ENCODE measurements at places on chromosomes 11 and 22.

GRCh38 chr11:64339754-64340408 is at the start of gene CCDC88B:
TSS of gene CCDC88B (plus strand) at chr11:64340204. CDS start at chr11:64340267, 63 bp downstream.
- peak; percentile 83 for DNase-seq

GRCh38 chr11:127042445-127042844 is 41.9 kb upstream of the KIRREL3 start:
- DNase-seq: no peak

DNA sequence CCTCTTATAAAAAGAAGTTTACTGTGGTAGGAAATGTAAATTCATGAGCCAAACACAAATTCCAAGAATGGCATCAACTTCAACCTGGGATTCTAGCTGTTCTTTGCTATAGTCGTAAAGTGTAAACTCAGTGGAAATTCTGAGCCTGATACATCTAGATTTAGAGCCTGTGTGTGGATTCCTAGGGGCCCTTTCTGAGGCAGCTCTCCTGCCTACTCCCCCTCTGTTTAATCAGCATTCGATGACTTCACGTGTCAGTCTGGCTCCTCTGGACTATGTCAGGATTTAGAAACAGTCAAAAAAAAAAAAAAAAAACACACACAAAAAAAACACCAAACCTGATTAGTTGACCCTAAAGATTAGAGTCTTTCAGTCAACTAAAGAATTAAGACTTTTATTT is 93.1 kb upstream of the SC5D start:
- DNase-seq: no peak

GRCh38 chr22:30282616-30283046 is 6.7 kb downstream of the CASTOR1 start:
- DNase-seq: no peak

DNA sequence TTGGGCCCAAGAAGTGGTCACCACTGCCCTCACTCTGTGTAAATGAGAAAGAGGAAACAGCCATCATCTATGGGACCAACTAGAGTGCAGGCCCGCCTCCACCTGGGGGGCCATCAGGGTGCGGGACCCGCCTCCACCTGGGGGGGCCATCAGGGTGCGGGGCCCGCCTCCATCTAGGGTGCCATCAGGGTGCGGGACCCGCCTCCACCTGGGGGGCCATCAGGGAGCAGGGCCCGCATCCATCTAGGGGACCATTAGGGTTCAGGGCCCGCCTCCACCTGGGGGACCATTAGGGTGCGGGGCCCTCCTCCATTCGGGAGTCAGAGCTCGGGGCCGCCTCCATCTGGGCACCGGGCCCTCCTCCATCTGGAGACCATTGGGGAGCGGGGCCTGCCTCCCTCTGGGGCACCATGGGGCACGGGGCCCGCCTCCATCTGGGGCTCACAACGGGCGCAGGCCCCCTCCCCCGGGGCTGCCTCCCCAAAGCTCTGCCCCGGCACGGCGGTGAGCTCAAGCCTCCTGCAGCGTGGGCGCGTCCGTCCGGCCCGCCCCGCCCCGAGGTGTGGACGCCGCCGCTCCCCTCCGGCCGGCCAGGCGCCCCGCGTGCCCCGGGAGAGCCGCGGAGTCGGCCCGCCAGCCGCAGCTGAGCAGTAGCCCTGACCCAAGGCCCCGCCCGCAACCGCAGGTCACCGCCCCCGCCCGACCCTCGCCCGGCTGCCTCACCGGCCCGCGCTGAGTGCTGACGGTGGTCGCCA is 512 bp downstream of the TOLLIP start:
- peak; percentile 34 for DNase-seq

- DNase-seq: no peak
Measured at GRCh38 chr22:48226026-48227013, 1463.9 kb downstream of the TBC1D22A start.

GRCh38 chr22:28992565-28993356 is 68.9 kb downstream of the C22orf31 start:
- no peak for DNase-seq

DNA sequence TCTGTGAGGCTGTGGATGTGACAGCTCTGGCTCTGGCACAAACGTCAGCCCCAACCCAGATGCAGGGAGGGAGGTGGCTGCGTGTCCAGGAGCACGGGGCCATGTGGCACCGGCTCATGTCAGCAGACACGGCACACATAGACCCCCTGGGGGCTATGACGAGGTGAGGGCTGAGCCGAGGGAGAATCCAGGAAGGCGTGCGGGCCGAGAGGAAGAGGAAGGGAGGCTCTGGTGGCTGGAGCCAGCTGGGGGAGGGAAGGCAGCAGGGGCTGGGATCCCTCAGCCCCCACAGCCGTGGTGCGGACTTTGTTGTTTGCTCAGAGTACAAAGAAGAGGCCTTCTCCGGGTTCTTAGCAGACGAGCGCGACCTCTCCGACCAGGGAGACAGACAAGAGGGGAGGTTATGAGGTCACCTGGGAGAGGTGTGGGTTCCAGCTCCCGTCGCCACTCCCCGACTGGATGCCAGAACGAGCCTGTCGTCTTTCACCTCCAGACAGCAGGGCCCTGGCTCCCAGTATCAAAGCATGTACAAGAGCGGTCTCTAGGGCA is 46.1 kb downstream of the CDKN1C start:
- DNase-seq: no peak

DNA sequence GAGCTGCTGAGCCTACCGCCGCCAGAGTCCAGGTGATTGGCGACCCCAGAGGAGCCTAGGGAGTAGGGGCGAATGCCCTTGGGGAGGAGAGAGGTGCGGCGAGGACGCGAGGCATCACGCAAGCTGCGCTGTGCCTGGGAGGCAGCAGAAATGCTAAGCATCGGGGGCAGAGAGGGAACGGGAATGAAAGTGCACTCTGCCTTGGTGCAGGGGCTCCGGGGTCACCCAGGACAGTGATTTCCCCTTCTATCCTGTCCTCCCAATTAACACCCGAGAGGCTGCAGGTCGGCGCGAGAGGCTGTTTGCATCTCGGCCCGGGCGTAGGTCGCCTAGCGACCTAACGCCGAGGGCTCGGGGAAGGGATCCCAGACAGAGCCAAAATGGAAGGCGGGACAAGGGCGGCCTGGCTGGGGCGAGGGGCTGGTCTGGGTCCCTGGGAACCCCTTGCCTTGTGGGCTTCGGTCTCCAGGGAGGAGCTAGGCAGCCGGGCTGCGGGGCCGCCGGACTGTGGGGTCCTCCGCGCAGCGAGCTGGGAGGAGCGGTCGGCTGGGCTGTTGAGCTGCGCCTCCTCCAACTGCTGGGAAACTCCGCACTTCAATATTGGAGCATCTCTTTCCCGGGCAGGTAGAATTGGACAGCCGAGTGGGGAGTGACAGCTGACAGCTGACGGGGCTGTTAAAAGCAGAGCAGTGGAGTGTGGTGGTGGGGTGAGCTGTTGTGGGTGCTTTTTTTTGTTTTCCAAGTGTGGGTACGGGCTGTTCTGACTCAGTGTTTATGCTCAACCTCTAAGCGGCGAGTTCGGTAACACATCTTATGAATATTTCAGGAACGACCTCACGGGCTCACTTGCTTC is 657 bp downstream of the ELMOD1 start:
- peak; percentile 41 for DNase-seq

All from activated CD8-positive, alpha-beta memory T cell treated with anti-CD3 and anti-CD28 coated beads, Interleukin-2, amount 50 U/mL, for 4 hours (primary cell).